ENCODE measurements at places on chromosomes 13 and 19.
A peak's percentile ranks its signal among the peaks of the same experiment; 100 is the strongest.

DNA sequence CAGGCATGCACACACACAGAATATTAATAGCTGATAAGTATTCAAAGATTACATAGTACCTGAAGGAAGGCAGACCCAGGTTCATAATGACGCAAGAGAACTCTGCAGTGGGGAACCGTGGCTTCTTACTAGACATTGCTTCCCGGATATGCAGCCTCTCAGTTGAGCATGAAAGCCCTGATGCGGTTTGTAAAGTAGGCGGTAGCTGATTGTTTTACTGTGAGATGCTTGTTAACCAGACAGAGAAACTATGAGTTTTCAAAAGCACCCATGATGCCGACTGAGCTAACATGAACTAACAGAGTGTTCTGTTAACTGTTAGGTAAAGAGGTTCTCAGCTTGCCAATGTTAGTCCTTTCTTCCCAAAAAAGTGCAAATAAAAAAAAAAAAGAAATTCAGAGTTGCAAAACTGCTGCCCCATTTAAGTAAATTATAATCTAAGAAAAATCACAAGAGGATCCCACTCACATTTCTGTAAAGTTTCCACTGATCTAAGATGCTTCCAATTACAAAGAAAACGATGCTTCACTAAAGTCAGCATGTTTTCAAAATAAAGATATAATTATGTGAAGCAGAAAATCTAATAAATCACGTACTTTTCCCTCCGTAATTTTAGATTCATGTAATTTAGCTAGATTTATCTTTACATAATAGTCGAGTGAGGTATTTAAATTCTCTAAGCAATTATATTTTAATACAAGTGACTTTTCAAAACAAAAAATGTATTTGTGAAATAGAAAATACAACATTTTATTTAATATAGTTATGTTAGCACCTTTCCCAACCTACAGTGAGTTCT lies 2.2 kb downstream of the FLT1 start:
- peak; percentile 79 for DNase-seq

- DNase-seq, result no peak
These were observed 15.4 kb downstream of the ANKRD24 start for GRCh38 chr19:4197625-4198466.

DNA sequence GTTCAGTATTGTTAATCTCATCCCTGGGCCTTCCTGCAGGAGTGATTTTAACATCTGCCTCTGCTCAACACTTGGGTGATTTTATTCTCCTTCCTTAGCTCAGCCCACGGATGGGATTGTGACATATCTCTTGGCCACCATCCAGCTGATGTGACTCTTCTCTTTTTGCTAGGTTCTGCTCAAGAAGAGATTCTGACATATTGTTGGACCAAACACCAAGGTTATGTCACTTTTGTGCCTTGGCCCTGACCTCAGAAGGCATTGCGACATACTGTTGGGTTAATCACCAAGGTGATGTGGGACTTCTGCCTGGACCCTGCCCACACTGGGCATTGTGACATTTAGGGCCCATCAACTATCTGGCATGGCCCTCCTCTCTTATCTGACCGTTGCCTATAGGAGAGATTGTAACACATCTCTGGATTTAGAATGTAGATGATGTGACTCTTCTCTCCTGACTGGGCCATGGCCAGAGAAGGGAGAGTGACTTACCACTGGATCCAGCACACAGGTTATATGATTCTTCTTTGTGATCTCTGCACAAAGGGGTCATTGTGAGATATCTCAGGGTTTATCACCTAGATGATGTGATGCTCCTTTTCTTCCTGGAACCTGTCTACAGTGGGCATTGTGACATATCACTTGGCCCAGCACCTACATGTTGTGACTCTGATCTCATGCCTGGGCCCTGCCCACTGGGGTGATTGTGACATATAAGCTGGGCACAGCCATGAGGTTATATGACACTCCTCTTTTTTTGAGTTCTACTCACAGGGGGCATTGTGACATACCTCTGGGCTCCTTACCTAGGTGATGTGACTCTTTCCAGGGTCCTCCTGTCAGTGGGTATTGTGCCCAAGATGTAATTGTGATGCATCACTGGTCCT lies 88.8 kb downstream of the ZNF429 start:
- DNase-seq, result no peak

- peak; percentile 34 for DNase-seq
These were observed 36.8 kb downstream of the PPP2R1A start for GRCh38 chr19:52226652-52227051.

GRCh38 chr19:43809762-43810696 lies 7.8 kb upstream of the LYPD5 start:
- DNase-seq, result peak; percentile 60

- no peak for DNase-seq
These were observed 428.7 kb downstream of the NDFIP2 start for GRCh38 chr13:79909644-79910043.

Data from activated CD4-positive, alpha-beta T cell treated with anti-CD3 and anti-CD28 coated beads, Interleukin-10, Interleukin-2, amounts not matched to agents 100 ng/mL and 50 ng/mL, durations not matched to agents 16 hours and 8 hours (primary cell).